ENCODE measurements at places on chromosomes 4 and X.
A peak's percentile ranks its signal among the peaks of the same experiment; 100 is the strongest.

DNA sequence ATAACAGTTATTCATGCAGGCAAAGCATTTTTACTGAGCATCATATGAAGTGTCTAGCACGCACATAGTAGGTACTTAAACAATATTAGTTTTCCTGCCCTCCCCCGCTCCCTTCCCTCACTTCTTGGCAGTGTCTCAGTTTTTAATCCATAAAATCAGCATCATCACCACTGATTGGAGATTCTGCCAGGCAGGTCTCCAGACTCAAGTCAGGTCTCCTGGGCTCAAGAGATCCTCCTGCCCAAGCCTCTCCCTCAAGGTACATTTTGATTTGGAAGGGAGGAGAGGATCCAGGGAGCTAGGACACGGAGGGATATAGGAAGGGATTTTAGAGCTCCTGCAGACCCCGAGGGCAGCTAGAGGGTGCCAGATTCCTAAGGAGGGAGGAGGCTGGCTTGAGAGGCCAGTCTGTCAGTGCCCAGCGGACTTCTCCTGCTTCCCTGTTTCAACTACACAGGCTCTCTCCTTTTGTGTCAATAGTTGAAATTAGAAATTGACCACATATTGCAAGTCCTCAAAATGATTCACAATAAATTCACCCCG lies 4.4 kb upstream of the FAT1 start:
- DNase-seq = peak; percentile 44

DNA sequence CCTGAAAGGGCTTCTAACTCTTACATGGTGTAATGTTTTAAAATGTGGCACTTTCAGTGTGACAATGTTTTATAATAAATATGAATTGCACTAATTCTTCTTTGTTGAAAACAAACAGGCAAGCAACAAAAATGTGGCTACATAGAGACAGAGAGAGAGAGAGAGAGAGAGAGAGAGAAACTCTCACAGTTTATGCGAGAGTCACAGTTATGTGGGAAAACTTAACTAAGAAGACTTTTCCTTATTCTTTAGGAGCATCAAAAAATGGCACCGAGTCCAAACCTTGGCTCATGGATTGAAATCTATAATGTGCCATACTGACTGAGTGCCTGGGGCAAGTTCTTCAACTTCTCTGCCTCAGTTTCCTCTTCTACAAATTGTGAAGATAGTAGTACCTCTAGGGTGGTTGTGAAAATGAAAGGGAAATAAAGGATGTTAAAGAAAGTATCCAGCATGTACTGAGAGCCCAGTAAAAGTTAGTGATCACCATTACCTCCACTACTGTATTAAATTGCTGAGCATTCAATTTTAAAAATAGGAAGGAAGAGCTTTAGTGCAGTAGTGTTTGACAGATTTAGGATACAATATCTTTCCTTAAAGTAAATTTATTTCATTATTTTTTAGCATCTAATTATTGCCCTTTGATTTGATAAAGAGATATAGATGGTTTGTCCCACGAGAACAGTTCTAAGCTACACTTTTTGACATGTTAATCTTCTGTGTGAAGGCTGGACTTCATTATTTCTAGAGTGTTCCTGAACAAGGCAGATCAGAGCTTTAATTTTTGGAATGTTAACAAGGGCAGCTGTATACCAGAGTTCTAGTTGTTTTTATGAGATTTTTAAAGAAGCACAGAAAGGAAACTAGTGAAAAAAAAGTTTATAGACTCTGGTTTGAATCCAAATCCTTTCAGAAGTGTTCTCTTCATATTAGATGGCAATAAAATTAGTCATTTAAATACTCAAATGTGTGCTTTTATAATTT lies 187.5 kb upstream of the ANK2 start:
- no peak for DNase-seq

DNA sequence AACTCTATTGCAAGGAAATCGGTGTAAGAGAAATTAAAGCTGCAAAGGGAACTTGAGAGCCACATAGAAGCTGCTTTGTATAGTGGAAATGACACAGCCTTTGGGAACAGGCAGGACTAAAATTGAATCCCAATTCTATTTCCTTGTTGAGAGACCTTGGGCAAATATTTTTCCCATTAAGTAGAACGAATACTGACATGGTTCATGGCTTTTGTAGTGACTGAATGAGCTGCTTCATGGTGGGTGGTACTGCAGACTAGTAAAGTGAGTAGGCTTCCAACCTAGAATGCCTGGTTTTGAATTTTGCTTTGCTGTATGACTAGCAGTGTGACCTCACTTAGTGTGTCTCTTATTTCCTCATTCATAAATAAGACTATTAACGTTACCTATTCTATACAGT lies 182.2 kb upstream of the KCNIP4 start:
- DNase-seq = no peak

GRCh38 chrX:10030570-10030969 lies 63.4 kb downstream of the CLDN34 start:
- DNase-seq = no peak

GRCh38 chr4:185796176-185796575 lies 15.8 kb downstream of the SORBS2 start:
- DNase-seq = no peak

- DNase-seq = no peak
These were observed 50.1 kb downstream of the MEPE start for GRCh38 chr4:87882861-87883260.

GRCh38 chr4:174012135-174012885 lies 271.2 kb downstream of the FBXO8 start:
- DNase-seq = no peak

- no peak for DNase-seq
These were observed 27.3 kb downstream of the BBS12 start for GRCh38 chr4:122759639-122760310.

- DNase-seq = no peak
These were observed 1209.6 kb downstream of the PCDH7 start for GRCh38 chr4:31929676-31930345.

- DNase-seq = no peak
These were observed 1.3 kb downstream of the SULT1E1 start for GRCh38 chr4:69858690-69859089.

- no peak for DNase-seq
These were observed 35.1 kb downstream of the TEC start for GRCh38 chr4:48234575-48234974.

DNA sequence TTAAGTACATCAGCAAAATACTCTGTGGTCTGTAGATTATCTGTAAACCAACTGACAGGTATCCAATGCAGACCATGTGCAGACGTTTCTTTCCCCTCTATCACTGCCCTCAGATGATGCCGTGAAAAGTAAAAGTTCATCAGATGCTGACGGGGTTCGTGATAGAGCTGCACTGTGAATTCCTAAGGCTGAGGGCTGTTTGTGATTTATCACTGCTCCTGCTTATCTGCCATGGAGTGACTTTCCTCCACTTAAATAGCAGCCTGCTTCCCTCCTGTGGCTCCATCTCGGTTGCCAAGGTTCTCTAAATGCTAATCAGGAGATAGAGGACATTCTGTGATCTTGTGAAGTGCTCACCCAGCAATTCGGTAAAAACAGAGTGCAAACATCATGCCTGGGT lies 89.3 kb upstream of the SRD5A3 start:
- DNase-seq = no peak

- DNase-seq = no peak
These were observed 14.1 kb downstream of the XIAP start for GRCh38 chrX:123873956-123874355.

- no peak for DNase-seq
These were observed 159.3 kb downstream of the ATG4A start for GRCh38 chrX:108250654-108251579.

- DNase-seq = no peak
These were observed 17.5 kb downstream of the STX18 start for GRCh38 chr4:4524364-4524763.

DNA sequence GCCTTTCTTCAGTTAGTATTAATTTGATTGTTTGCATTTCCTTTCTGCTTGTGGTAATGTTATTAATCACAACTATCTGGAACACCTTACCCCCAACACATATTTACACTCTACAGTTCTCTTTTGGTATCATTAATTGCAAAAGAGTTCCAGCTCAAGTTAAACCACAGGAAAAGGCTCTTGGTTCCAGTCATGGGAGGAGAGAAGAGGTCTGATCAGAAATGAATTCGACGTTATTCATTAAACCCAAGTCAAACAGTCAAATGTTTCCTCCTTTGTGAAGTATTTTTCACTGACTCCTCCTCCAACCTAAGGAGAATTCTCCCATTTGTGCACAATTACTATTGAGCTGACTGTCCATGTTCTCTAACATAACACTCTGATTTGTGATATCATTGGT lies 91.4 kb downstream of the SLC39A8 start:
- DNase-seq = no peak

DNA sequence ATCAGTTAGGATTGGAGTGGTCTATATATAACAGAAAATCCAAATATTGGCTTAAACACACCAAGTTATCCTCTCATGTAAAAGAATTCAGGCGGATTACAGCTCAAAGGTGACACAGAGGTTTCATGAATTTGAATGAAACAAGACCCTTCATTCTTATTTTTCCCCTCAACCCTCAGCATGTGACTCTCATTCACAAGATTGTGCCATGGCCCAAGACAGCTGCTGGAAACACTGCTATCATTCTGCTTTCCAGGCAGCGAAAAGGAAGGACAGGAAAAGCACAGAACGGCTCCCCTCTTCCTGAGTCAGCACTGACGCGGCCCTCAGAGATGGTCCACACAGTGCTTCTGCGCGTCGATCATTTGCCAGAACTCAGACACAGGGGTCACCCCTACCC lies 891.0 kb upstream of the FRG1 start:
- DNase-seq = no peak

DNA sequence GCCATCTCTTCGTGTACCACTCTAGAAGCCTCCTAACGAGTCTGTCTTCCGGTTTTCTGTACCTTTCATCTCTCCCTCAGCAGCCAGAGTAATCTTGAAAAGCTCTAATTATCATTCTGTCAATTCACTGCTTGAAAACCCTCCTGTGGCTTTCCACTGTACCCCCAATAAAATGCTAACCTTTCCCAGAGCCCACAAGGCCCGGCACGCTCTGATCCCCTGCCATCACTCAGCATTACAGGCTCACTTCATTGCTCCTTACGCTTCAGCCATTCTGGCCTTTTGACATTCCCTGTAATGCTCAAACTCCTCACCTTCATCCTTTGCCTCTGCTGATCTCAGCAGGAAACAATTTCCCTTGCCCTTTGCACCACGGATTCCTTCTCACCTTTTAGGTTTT lies 112.9 kb downstream of the ARHGAP10 start:
- no peak for DNase-seq

GRCh38 chr4:169774466-169775445 lies 17.0 kb upstream of the HPF1 start:
- DNase-seq = no peak

DNA sequence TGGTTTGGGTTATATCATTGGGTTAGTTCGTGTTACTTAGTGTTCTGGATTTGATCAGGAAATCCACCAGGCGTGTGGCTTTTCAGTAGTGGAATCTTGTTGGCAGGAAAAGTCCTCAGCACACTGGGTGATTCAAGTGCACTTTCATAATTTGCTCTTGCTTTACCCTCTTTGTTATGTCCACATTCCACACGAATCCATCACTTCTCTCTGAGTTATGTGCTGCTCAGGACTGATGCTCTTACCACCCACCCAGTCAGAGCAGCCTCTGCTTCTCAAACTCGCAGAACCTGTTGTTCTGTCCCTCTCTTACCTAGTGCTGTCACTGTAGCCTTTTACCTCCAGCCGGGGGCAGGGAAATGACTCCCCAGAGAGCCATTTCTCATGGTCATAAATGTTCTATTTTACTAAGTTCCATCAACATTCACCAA lies 37.2 kb upstream of the SCRG1 start:
- no peak for DNase-seq

GRCh38 chrX:21658746-21659145 lies 616 bp upstream of the KLHL34 start:
- no peak for DNase-seq

GRCh38 chr4:84965553-84966381 lies 723 bp downstream of the WDFY3 start:
- DNase-seq = peak; percentile 44

DNA sequence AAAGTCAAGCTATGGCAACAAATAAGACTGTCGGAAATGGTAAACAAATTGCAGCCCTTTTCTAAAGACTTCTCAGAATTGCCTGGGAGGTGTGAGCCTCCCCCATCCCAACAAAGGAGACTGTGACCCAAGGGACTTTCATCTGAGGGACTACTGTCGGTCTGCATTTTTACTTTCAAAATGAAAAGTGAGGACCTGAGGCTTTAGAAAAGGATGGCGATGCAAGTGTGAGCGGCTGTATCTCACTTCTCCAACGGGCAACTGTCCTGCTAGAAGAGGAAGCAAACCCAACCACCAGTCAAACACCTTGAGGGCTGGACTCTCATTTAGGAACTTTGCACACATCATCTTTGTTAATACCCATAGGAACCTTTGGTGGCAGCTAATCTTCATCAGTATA lies 62.6 kb upstream of the CLNK start:
- DNase-seq = no peak

GRCh38 chr4:153809307-153809706 lies 20.4 kb upstream of the SFRP2 start:
- DNase-seq = no peak

DNA sequence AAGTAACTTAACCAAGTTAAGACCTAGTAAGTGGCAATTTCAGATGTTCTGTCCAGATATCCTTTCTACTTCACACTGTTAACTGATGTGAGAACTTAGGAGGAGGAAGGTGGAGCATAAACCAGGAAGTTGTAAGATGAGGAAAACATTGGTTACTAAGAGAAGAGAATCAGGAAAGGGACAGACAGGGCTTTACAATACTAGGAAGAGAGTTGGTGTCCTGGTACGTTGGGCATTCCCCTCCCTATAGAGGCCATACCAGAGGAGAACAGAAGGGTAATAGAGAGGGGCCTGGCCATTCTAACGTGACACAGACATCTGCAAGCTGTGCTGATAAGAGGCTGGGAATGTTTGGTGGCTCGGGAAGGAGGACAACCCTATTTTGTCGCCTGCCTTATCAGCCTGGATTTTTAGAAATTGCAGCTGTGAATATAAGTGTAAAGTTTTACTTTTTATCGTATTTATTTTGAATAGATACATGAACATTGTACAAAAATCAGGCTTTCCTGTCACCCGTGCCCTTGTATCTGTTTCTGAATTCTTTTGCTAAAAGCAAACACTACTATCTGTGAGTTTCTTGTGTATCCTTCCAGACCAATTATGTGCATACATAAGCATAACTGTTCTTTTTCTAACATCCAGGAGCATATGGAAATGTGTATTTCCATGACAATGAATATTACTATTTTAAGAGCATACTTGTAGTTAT lies 53.5 kb upstream of the HPRT1 start:
- DNase-seq = peak; percentile 18

- DNase-seq = no peak
These were observed 330.9 kb downstream of the DCHS2 start for GRCh38 chr4:154160519-154161301.

GRCh38 chrX:16772460-16772859 lies 13.8 kb upstream of the TXLNG start:
- DNase-seq = peak; percentile 57

Measured in Caco-2 (cell line).